ENCODE measurements at places on chromosomes 11 and 22. TPM values are rescaled to one million over a fixed set of nuclear protein-coding genes. Genes with fewer than 3 reads are reported as not detected.

DNA sequence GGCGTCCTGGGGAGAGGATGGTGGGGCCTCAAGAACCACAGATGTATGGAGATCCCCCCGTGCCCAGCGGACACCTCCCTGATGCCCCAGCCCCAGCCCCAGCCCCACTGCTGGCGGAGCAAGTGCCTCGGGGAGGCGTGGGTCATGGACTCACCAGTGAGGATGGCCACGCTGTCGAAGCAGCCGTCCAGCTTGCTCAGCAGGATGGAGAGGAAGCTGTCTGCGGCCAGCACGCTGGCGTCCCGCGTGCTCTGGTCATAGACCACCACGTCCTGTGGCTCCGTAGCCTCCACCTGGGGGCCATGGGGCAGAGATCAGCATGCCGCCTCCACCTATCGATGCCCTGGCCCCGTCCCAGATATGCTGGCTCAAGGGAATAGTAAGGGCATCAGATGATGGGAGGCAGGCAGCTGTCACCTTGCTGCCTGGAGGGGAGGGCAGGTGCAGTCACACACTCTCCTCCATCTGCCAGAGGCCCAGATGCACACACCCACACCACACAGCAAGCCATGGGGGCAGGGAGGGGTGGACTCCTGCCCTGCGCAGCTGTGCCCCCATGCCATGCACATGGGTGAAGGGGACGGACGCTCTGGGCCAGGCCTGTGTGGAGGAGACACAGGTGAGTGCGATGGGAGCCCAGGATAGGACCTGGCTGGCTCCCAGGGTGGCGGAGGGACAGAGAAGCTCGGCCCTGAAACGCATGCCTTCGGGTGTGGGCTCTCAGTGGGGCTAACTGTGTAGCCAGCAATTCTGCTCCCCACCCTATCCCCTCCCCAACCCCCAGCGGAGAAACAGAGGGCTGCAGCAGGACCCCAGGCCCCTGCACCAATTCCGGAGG is 8.2 kb downstream of the DUSP8 start:
- no peak for DNase-seq

MAP6 gene
- 3.0 TPM for total RNA-seq

GRCh38 chr11:92224407-92225124 is at the start of gene FAT3:
TSS of gene FAT3 (plus strand) at chr11:92224818. CDS start at chr11:92352113, 127,295 bp downstream.
- DNase-seq, result peak; percentile 41

- DNase-seq, result no peak
Measured at GRCh38 chr11:114758627-114759026, 80.3 kb downstream of the NXPE2 start.

TRIM22 gene
- total RNA-seq, result 46.8 TPM

GRCh38 chr11:86987679-86988078 is 32.5 kb upstream of the FZD4 start:
- DNase-seq, result no peak

- no peak for DNase-seq
Measured at GRCh38 chr22:45262931-45263462, 21.8 kb upstream of the UPK3A start.

DNA sequence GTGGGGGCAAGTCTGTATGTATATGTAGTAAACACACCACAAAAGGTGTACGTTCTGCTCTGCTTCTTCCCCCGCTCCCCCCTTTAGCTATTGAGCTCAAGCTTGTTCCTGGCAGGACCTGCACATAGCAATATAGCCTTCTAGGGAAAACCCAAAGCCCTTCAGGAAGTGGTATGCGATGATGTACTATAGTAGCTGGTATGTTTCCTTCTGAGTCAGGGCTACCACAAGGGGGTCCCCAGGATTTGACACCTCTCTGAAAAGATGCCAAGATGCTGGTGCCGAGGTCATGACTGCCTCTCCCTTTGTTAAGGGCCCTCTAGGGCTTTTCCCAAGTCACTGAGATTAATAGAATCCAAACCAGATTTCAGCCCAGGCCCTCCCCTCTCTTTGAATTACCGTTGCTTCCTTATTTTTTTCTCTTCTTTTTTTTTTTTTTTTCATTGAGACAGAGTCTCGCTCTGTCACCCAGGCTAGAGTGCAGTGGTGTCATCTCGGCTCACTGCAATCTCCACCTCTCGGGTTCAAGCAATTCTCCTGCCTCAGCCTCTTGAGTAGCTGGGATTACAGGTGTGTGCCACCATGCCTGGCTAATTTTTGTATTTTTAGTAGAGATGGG is 268.4 kb downstream of the ETS1 start:
- DNase-seq, result peak; percentile 44

ATG13 gene
- total RNA-seq, result 43.0 TPM

DNA sequence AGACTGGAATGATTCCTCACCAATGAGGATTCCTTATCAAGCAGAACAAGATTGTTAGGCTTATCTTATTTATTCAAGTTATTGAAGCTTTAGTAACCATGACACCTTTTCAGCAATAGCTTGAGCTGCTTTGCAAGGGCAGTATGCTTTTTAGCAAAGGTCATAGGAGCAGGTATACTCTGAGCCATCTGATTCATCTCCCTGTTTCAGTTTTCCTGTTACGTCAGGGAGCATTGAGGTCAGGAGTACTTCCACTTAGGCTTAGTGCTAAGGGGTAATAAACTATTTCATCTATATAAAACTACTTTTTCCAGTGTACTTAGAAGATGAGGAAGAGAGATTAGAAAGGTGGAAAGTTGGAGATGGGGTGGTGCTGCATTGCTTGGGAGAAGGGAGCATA is 17.7 kb upstream of the ANKRD42 start:
- DNase-seq, result no peak

RASSF10 gene
- total RNA-seq, result not detected

DNA sequence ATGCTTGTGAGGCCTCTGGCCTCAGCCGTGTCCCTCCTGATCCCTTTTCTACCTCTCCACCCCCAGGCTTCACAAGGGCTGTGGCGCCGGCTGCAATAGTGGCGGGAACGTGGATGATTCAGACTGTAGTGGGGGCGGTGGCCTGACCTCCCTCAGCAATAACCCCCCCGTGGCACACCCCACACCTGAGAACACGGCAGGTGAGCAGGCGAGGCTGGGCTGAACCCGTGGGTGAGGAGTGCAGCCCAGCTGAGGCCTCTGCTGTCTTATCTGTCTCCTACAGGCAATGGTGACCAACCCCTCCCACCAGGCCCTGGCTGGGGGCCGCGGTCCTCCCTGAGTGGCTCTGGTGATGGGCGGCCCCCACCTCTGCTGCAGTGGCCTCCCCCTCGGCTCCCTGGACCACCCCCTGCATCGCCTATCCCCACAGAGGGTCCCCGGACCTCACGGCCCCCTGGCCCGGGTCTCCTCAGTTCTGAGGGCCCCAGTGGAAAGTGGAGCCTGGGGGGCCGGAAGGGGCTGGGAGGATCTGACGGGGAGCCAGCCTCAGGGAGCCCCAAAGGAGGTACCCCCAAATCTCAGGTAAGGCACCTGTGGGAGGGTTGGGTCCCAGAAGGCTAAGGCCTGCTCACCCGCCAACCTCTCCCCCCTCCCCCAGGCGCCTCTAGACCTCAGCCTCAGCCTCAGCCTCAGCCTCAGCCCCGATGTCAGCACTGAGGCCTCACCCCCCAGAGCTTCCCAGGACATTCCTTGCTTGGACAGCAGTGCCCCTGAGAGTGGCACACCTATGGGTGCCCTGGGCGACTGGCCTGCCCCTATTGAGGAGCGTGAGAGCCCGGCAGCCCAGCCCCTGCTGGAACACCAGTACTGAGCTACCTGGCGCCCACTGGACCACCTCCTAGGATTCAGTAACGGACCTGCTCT is 1.5 kb upstream of the SIPA1 start:
- DNase-seq, result no peak

GRCh38 chr11:68214173-68215086 is 1.3 kb upstream of the KMT5B start:
- DNase-seq, result no peak

GRCh38 chr11:79691445-79691844 is 250.6 kb upstream of the TENM4 start:
- DNase-seq, result no peak

DNA sequence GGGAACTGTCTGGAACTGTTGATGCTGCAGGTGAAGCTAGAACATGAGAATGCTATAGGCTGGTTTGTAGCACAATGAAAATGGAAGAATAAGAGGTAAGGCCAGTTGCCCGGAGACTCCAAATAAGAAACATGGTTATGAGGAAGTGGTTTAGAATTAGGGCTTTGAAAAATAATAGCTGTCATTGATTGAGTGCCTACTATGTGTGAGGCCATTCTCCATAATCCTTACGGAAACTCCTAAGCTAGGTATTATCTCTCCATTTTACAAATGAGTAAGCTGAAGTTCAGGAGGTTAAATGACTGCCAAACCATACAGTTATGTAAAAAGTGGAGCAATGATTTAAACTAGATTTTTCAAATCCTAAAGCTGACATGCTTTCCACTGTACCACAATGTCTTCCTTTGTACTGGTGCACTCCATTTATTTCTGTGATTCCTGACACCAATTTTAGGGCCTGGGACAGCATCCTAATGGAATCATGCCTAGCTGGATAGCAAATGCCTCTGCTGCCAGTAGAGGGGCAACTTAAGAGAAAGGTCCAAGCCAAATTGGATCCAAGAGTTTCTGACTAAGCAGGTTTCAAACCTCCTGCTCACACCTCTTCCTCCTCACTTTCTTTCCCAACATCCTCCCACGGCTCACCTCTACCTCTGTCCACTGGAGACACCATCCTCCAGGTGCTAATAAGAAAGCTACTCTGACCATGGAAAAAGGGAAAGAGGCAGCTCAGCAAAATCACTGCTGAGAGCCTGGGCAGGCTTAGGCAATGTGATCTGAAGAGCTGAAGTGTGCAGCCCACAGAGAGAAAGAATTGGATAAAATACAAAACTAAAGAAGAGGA is 46.9 kb upstream of the PICALM start:
- peak; percentile 62 for DNase-seq

GRCh38 chr11:76564364-76564763 is 106.2 kb downstream of the LRRC32 start:
- no peak for DNase-seq

DNA sequence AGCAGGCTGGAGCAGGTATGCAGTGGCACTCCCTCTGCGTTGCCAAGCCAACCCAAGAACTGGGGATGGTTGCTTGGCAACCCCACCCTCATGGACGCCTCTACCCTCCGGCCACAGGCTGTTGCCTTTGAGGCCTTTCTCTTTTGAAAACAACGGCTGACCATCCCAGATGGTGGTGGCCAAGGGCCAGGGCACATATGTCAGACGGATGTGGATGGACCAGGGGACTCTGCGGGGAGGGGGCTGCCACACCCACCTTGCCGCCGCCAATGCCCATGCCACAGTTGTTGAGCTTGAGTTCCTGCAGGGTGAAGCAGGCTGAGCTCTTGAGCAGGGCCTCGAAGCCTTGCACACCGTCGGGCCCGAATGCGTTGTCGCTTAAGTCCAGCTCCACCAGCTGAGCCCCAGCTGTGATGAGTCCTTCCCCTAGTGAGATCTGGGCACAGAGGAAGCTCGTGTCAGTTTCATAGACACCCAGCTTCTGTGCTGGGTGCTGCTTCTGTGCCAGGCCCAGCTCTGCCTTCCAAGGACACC is 21.5 kb downstream of the RANGAP1 start:
- no peak for DNase-seq

- no peak for DNase-seq
Measured at GRCh38 chr11:79342236-79342635, 98.6 kb downstream of the TENM4 start.

SYCE3 gene
- not detected for total RNA-seq

DNA sequence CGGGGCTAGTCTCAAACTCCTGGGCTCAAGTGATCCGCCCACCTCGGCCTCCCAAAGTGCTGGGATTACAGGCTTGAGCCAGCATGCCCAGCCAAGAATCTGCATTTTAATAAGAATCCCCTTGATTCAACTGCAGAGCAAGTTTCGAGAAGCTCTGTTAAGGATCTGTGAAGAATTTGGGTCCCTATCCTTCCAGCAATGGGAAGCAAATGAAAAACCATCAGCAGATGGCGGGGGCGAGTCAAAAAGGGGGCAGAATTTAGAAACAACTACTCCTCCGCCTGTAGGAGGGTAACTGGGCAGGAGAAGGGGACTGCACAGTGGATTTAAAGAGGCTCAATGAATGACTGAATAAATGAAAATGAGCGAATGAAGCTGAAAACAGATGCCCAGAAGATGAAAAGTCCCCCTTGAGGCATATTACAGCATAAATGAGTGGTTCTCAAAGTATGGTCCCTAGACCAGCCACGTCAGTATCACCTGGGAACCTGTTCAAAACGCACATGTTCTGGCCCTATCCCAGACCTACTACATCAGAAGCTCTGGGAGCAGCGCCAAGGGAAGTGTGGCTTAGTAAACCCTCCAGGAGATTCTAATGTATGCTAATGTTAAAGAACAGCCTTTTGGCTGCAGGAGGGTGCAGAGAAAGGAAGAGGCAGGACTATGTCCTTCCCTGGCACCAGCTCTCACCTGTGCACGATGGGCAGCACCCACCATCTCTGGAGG is 15.0 kb downstream of the VWCE start:
- DNase-seq, result peak; percentile 58

DNA sequence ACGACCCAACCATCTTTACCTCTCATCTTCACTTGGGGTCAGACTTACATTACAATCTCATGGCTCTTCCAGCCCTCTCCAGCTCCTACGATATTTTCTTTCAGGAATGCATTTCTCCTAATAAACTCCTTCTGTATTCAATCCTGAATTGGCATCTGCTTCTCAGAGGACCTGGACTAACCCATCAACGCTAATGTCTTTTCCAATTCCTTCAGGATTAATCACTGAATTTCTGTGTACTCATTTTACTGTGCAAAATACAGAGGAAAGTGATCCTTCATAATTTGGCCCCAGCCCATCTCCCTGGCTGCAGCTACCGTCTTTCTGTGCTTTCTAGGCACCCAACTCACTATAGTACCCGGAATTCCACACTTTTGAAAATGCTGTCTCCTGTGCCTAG is 239.2 kb downstream of the METTL15 start:
- no peak for DNase-seq

DNA sequence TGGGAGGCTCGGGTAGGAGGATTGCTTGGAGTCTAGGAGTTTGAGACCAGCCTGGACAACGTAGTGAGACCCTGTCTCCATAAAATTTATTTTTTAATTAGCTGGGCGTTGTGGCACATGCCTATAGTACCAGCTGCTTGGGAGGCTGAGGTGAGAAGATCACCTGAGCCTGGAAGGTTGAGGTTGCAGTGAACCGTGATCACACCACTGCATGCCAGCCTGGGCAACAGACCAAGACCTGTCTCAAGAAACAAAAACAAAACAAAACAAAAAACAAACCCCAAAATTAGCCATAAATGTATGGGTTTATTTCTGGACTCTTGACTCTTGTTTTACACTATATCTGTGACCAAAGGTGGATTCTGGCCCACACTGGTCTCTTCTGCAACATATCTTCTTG is 41.6 kb downstream of the EIF3F start:
- DNase-seq, result no peak

GRCh38 chr11:129722529-129722928 is 93.1 kb upstream of the TMEM45B start:
- DNase-seq, result no peak

DNA sequence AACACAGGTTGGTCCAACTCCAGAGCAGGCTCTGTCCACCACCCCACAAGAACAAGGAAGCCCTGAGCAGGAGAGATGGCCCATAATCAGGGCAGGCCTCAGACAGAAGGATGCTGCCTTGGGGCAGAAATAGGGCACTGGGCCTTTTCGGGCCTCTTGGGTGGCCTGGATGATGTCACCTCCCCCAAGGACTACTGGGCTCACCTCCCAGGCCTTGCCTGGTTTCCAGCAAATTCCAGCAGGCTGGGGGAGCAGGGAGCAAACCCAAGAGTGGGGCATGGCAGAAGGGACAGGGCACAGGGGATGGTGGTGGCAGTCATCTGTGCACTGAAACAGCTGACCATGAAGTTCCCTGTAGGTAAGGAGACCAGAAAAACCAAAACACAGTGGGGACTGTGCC is 5.3 kb upstream of the NAA40 start:
- DNase-seq, result no peak

- DNase-seq, result no peak
Measured at GRCh38 chr11:129131316-129131715, 60.8 kb downstream of the ARHGAP32 start.

Measured in IMR-90 (cell line).